ENCODE measurements at places on chromosomes 4 and X.
A peak's percentile ranks its signal among the peaks of the same experiment; 100 is the strongest.

- DNase-seq = no peak
Observed at GRCh38 chr4:26489101-26489985, 941 bp downstream of the CCKAR start.

DNA sequence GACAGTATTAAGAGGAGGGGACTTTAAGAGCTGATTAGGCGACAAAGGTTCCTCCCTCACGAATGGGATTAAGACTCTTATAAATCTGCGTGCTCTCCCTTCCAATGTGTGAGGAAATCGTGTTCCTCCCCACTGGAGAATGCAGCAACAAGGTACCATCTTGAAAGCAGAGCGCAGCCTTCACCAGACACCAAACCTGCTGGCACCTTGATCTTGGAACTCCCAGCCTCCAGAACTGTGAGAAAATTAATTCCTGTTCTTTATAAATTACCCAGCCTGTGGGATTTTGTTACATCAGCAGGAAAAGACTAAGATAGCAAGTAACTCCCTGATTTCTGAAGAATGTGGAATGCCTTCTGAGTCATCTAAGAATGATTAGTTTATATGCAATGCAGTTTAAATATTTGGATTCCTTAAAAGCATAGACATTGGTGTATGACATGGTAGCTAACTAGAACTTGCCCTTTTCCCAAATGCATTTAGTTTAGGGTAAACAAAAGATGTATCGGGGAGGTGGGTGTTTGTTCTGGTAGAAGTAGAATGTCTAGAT, 86.1 kb downstream of the USP46 start:
- no peak for DNase-seq

GRCh38 chrX:22699581-22700091, 300.1 kb upstream of the DDX53 start:
- DNase-seq = no peak

DNA sequence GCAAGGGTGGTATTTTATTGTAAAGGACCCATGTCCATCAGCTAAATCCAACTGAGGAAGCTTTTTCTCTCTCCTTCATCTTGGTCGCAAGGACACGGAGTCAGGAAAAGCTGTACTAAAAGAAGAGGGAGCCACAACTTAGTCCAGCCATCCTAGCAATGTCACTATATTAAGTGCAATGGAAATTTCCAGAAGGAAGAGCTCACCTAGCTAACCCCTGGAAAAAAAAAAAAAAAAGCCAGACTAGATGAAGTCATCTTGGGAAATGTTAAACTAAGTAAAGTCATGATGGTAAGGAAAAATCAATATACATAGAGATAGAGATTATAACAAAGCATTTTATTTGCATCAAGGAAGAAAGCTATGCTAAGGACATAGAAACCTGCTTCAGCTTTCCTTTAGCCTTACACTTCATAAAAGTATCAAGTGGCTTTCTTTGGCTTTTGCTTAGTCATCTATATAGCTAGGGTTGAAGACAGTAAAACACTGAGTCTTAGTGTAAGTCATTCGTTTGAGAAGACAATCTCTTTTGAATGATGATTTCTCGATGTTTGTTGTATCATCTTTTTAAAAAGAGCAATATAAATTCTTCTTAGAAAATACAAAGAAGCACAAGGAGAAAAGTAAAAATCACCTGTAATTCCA, 18.6 kb upstream of the CA5B start:
- DNase-seq = no peak

DNA sequence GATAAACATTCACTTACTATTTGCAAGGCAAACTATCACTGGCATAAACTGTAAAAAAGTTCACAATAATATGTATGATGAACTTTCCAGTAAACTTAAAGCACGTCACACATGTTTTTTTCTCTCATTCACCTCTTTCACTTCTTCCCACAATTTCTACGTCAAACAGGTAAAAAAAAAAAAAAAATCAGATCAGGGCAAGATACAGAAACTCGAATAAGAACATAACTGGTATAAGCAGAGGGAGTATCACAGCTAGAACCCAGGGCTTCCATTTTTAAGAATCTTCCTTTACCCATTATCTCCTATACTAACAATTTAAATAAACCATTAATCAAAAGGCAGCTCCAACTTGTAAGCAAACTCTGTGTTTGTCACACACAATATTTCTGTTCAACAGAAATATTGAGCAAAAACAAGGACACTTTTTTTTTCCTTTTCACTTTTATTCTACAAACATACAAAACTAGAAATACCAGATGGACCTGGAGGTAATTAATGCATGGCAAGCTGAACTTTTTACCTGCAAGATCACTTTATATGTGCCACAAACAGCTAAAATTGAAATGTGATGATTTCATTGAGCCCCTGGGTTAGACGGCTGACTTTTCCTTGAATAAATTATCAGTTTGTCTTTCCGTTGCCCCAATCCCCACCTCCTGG, 47.5 kb upstream of the NSUN7 start:
- no peak for DNase-seq

GRCh38 chrX:105477351-105477750, 256.9 kb upstream of the TEX13A start:
- no peak for DNase-seq

- no peak for DNase-seq
Observed at GRCh38 chr4:73070074-73070390, 516 bp upstream of the COX18 start.

DNA sequence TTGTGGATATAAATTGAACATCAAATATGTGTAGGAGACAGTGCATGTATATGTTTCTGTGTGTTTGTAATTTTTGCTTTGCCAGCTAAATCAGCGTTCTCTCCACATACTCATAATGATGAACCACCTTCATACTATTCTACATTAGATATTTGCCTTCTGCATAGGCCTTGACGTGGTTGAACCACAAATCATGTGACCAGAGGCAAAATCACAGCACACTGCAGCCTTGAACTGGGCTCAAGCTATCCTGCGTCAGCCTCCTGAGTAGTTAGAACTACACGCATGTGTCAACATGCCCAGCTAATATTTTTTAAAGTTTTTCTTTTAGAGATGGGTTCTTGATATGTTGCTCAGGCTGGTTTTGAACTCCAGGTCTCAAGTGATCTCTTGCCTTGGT, 9.5 kb downstream of the UBQLN2 start:
- DNase-seq = no peak

- no peak for DNase-seq
Observed at GRCh38 chr4:175421506-175421905, 390.6 kb downstream of the GPM6A start.

- no peak for DNase-seq
Observed at GRCh38 chr4:169744601-169745000, 13.1 kb downstream of the HPF1 start.

DNA sequence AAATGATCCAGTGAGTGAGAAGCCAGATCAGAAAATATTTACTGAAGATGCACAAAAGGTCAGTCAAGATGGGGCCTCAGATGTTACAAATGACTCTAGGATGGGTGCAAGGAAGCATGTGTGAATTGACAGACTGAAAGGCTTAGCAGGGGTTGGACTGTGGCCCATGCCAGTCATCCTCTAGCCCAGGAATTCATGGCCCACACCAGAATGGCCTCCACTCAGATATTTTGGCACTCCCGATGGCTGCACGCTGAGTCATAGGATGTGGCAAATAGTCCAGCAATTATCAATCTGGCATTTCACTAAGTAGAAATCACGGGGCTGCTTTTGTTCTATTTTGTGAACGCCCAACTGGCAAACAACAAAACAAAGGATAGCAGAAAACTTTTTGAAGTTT, 406.5 kb downstream of the IQCM start:
- no peak for DNase-seq

DNA sequence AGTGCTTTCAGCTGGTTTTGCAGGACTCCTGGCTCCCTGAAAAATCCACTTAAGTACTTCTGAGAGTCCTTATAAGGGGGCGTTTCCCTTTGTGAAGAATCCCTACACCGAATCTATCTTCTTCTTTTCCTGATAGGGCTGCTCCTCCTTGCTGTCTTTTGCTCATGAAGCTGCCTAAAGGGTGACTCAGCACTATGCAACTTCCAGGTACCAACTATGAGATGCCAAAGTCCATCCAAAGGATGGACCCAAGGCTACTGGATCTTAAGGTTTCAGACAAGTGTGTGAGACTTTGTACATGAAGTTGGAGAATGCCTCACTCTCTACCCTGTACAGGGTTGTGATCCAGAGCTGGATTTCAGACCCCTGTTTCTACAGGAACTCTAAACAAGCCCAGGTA, 485.0 kb upstream of the FAT1 start:
- no peak for DNase-seq

DNA sequence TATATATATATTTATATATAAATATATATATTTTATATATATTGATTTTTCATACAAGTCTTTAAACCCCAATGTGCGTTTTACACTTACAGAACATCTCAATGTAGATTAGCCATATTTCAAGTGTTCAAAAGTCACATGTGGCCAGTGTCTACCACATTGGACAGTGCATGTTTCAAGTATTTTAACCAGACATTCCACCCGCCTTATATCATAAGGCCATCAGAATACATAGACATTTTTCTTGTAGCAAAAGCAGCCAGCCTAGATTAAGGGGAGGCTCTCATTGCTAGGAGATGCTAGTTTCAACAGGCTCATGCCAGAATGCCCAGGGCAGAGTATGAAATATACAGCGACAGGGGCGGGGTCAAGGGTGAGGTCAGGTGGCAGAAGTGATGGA, 202.0 kb downstream of the NR3C2 start:
- DNase-seq = no peak

DNA sequence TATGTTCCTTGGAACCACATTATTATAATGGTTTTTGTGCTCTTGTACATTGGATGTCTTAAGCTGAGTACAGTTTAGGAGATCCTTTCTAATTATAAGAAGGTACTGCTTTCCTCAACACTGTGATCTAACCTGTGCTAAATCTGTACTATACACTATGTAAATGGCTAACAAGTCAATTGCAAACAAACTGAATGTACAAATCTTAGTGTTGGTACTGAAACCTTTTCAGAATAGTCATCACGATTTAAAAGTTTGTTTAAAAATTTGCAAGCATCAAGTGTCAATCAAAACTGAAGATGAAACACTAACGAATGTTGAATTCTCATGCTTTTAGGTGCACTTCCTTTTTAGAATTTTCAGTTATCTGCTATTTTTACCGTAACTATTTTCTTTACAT, 2090.4 kb upstream of the TENM3 start:
- no peak for DNase-seq

DNA sequence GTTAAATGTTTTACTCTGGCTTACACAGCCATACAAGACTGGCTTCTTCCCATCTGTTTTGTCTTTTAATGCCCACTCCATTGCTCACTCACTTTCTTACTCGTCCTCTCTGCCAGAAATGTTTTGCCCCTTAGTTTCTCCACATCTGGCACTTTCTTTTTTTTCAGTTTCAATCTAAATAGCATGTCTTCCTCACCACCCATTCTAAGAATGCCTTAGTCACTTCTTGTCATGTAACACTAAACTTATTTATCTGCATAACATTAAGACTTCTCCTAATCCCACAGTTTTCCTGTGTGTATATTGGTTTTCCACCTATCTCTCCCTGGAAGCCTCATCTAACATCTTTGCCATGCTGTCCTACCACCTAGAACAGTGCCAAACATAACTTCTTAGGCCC, 119.3 kb downstream of the ADAMTS3 start:
- no peak for DNase-seq

GRCh38 chr4:158282252-158282651, 72.0 kb downstream of the TMEM144 start:
- no peak for DNase-seq

DNA sequence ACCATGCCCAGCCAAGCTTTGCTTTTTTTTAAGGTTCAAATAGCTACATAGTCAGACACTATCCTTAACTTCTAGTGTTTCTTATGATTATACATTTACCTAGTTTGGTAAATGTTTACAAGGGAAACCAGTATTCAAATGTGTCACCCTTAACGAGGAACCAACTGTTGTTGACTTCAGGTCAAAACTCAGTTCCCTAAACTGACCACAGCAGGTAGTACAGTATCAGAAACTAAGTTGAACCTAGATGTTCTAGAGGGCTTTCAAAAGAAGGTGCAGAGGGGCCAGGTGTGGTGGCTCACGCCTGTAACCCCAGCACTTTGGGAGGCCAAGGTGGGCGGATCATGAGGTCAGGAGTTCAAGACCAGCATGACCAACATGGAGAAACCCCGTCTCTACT, 11.3 kb downstream of the GPC4 start:
- DNase-seq = no peak

GRCh38 chr4:154140869-154141268, 350.7 kb downstream of the DCHS2 start:
- DNase-seq = no peak

GRCh38 chr4:38113132-38113531, 152.9 kb downstream of the PTTG2 start:
- DNase-seq = no peak

DNA sequence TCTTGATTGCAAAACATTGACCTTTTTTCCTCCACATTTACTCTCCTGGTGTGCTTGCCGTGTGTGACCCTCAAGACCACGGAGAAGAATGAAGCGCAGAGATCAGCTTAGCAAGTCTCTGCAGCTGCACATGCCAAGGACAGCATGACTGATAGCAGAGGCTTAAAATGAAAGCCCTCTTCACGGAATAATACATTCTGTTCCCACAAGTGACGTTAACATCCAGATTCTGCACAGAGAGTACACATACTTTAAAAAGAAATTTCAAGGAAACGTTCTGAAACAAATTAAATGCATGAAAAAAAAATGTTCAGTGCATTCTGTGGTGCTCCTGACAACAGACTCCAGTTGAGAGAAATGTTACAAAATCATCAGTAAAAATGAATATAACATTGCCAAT, 60.9 kb downstream of the SLC7A11 start:
- DNase-seq = no peak

GRCh38 chr4:4945021-4945420, 74.2 kb downstream of the CYTL1 start:
- no peak for DNase-seq

DNA sequence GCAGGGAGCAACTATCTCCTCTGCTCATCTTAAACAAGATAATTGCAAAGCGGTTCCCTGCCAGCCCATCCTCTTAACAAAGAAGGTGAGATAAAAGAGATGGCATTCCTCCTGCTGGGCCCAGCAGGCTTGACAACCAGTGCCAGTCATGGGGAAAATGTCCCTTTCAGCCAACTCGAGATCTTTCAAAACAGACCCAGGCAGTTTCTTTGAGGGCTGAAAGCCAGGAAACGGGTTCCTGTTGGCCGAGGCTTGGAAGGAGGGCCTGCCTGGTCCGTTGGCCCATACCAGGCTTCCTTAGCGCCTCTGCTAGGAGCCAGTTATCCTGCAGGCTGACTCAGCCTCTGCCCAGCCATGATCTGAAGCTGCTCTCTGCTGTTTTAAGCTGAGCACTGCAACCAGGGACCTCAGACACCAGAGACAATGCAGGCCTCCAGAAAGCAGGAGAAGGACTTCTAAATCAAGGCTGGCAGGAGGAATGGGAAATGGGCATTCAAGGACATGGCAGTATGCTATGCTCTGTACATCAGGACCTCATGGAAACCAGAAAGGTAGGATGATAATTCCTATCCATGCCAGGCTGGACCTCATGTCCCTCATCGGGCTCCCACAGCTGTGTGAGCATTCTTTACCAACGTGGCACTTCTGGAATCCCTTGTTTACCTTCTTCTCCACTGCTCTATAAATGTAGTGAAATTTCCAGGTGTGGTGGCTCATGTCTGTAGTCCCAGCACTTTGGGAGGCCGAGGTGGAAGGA, 42.4 kb upstream of the SLC2A9 start:
- peak; percentile 71 for DNase-seq

Data from suppressor macrophage treated with lipopolysaccharide for 4 hours (primary cell).